ENCODE measurements at places on chromosomes 1 and 21.
A peak's percentile ranks its signal among the peaks of the same experiment; 100 is the strongest.

DNA sequence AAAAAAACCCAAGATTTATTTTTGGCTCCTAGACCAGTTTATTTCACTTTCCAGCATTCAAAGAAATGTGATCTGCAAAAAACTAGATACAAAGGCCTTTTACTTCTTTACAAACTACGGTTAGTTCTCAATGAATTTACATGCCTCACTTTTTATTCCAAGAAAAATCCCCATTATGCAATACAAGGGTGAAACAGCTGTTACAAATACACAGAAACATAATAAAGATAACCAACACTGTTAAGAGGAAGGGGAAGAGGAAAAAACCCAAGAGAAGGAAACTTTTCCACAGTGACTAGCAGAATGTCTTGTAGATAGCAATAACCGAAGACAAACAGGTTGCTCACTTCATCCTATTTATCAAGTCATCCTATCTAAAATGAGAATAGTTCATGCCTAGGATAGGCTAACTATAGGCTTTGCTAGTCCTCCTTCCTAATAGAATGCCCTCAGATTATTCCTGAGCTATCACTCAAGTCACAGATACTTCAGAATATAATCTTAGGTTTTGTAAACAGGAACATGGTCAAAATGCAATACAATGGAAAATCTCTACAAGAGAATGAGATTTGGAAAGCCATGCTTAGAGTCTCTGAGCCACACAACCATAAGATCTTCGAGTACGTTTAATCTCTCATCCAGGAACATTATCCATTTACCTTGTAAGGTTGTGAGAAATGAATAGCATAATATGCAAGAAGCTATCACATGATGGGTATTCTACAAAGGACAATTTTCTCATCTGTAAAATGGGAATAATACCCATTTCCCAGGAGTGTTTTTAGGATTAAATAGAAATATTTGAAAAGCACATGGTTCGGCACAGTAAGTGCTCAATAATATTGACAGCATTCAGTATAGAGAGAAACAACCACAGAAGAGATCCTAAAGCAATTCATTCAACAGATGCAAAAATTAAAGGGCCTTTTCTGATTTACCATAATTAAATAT lies 5.4 kb downstream of the PNRC2 start:
- DNase-seq = no peak

GRCh38 chr21:41207401-41208375 lies 39.7 kb downstream of the BACE2 start:
- no peak for DNase-seq

GRCh38 chr1:59556398-59556797 lies 258.4 kb upstream of the HOOK1 start:
- DNase-seq = no peak

- DNase-seq = peak; percentile 81
These were observed 93.3 kb upstream of the CD1D start for GRCh38 chr1:158087320-158087927.

DNA sequence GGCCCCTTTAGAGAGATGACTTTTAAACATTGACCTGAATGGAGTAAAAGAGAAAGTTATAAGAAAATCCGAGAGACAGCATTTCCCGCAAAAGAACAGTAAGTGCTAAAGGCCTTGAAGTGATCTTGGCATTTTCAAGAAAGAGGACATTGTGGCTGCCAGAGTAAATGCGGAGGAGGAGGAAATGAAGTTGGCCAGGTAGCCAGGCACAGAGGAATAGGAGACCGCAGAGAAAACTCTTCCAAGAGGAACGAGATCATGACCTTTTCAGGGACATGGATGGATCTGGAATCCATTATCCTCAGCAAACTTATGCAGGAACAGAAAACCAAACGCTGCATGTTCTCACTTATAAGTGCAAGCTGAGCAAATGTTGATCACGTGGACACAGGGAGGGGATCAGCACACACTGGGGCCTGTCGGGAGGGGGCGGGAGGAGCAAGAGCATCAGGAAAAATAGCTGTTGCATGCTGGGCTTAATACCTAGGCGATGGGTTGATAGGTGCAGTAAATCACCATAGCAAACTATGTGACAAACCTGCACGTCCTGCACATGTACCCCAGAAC lies 49.7 kb downstream of the EEIG2 start:
- no peak for DNase-seq

GRCh38 chr1:109786112-109786480 lies 22.4 kb upstream of the EPS8L3 start:
- DNase-seq = no peak
